WERI-Rb-1 (cell line): ENCODE measurements at places on chromosomes 5 and 9.

GRCh38 chr5:39430461-39430860 lies 5.7 kb upstream of the DAB2 start:
- no peak for DNase-seq

GRCh38 chr5:142358121-142358520 lies 33.3 kb upstream of the SPRY4 start:
- no peak for DNase-seq

DNA sequence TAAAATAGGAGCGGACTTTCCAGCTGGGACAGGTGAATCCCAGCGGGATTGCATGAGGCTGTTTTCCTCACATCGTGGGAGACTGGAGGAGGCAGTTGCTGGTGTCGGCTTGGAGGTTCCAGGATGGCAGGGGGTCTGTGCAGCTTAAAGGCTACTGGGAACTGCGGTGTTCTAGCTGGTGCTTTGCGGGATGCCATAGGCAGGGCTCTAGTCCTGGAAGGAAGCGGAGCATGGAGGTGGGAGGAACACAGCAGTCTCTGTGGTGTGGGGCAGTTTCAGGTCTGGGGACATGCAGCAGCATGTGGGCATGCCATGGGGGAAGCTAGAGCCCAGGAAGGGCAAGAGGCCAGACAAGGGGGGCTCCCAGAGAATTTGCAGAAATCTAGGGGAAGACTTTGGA lies 141.5 kb downstream of the NSG2 start:
- DNase-seq, result no peak

DNA sequence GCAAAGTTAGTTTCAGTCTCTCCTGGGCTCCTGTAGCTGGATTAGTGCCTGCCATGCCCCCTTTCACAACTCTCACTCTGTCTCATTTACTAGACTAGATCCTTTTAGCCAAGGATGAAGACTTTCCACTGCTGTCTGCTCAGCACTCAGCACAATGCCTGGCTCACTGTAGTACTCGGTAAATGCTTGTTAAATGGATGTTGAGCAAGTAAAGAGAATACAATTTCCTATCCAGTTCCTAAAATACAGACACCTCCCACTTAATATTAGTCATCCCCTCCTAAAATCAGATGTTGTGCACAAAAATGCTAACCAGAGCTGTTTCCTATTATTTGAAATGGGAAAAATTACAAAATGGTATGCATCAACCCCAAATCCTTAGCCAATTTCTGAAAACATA lies 195.8 kb downstream of the SREK1 start:
- DNase-seq, result no peak

DNA sequence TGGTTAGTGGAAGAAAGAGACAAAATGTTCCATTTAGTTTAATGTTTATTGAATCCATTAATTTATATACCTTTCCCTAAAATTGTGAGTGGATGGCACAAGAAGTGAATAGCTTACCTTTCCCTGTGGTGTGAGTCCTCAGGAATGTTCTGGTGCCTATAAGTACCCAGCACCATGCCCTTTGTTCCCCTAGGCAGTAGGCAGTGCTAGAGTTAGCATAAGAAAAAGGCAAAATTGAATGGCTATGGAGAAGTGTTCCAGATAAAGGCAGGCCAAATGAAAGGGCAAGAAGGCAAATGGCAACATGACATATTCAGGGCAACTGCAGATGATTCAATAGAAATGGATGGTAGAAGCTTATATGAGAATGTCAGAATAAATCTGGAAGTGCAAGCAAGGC lies 370.8 kb upstream of the PTGER4 start:
- no peak for DNase-seq

- DNase-seq, result peak; percentile 93
These were observed 3.8 kb downstream of the IER5L start for GRCh38 chr9:129174102-129174723.

- DNase-seq, result no peak
These were observed 4.5 kb downstream of the BRD9 start for GRCh38 chr5:887947-888637.

GRCh38 chr9:101485924-101486692 lies 47.5 kb upstream of the RNF20 start:
- DNase-seq, result peak; percentile 47

DNA sequence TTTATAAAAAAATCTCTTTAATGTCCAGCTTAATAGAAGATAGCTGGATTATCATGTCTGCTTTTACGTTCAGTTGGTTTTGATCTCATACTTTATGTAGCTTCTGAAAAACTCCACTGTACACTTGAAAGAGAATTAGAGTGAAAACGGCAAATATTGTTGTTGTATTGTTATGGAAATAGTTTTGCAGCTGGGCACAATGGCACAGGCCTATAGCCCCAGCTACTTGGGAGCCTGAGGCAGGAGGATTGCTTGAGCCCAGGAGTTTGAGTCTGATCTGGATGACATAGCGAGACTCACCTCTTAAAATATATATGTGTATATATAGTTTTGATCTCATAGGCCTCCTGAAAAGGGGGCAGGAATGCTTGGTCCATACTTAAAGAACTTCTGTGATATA lies 67.4 kb upstream of the PRRC1 start:
- DNase-seq, result no peak

- peak; percentile 71 for DNase-seq
These were observed at the start of gene RETREG1 for GRCh38 chr5:16616536-16617273. TSS of gene RETREG1 (minus strand) at chr5:16616997. CDS start at chr5:16616971, 26 bp downstream.

GRCh38 chr5:3225201-3225960 lies 370.3 kb upstream of the IRX1 start:
- no peak for DNase-seq

GRCh38 chr5:110150199-110150598 lies 460.5 kb downstream of the MAN2A1 start:
- no peak for DNase-seq

DNA sequence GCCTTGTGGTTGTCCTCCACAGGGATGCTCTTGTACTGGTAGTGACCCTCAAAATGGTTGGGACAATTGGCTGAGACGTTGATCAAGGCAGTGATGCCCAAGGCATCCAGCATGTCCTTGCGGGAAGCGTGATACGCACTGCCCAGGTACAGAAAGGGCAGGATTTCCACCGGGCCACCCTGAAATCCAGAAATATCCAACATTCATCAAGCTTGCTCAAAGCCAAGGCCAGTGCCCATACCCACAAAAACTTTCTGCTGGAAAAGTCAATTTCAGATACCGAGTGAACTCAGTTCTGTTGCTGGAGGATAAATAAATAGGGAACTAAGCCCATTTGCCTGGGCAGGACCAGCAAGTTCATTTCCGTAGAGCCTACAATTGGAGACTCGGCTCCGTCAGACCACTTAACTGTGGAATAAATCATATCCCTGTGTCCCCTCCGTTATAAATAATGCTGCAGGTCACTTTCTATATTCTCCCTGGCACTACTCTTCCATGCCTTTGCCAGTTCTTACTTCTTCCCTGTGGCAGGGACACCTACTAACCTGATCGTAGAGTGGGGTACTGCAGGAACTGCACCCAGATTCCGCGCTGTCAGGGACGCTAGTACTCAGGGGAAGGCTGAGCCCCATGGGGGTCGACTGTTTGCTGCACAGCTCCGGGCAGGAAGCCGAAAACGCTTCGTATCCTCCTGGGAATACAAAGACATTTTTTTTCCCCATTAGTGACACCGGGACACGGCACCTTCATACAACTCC lies 1.2 kb downstream of the DUSP1 start:
- no peak for DNase-seq

DNA sequence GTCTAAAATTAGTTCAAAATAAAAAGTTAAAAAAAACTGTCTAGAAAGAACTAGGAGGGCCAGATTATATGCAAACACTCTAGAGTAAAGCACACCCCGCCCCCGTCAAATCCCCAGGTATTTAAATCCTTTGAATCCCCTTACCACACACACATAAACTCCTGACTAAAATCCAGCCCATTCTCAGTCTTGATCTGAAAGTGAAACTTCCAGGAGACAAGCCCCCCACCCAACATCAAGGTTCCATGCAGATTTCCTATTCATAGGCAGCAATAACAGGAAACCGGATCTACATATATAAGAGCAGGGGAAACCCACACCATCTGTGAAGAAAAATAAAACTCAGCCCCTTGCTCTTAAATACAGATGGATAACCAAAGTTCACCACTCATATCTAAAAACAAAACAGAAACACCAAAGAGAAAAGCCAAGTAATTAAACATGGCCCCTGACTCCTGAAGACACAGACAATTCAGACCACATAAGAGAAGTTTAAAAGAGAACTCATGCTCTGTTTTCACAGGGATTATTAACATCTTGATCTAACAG lies 42.3 kb downstream of the MARCHF3 start:
- peak; percentile 15 for DNase-seq

GRCh38 chr5:123811831-123812230 lies 299.9 kb downstream of the CSNK1G3 start:
- no peak for DNase-seq

GRCh38 chr5:138610918-138611677 lies 35.9 kb upstream of the HSPA9 start:
- peak; percentile 81 for DNase-seq

DNA sequence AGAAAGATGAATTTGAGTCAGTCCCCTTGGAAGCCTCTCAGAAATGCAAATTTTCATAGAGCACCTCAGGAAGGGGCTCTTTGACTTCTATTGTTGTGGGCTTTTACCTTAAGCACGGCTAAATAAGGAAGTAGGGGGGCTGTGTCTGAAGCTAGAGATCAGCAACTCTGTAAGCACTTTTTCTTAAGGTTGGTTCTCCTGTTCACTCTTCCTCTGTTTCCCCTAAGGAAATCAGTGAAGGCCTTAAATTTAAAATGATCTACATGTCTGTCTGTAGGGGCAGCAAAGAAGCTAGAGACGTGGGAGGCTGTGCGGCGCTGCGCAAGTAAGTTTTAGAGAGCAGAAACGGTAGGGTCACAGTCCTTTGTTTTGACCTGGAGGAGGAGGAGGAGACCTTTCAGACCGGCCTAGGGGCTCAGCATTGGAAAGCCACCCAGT lies 1.2 kb upstream of the CDC14B start:
- DNase-seq, result no peak

- DNase-seq, result no peak
These were observed 33.5 kb downstream of the ANXA6 start for GRCh38 chr5:151123897-151124751.

DNA sequence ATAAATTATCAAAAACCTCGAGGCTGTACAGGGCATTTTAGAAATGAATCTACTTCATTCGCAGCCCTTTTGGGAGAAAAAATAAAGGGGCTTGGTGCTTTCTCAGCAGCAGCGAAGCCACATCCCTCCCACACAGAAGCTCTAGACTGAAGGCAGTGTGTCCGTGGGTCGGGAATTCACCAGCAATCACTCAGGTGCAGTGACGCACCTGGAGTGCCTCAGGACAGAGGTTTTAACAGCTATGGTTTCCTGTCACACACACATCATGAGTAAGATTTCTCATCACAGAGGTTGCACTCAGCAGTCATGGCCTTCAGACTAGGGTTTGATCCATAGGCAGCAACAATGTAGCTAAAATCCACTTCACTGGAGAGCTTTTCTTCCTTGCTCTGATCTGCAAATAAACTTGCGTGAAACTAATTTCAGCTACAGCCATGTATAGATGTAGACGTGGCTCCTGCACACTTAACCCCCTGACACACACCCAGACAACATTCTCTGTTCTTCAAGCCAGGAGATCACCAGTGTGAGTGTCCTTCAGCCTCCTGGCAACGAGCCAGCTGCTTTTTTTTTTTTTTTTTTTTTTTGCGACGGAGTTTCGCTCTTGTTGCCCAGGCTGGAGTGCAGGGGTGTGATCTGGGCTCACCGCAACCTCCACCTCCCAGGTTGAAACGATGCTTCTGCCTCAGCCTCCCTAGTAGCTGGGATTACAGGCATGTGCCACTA lies 34.8 kb downstream of the DYNC2I2 start:
- DNase-seq, result no peak

DNA sequence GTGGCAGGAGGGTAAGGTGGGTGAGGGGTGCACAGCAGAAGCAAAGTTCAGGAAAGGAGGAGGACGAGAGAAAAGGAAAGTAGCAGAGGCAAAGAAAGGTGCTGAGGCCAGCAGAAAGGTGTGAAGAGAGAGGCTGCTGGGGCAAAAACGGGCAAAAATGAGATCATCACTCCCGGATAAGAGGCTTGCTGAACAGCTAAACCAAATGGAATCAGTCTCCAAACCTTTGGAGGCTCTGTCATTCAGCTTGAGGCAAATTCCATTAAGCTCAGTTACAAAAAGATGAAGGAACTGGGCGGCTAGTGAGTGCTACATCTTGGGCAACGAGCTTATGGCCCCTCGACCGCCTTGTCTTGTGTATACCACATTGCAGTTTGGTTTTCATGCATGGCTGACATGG lies 136.4 kb downstream of the FSTL4 start:
- DNase-seq, result no peak

- peak; percentile 16 for DNase-seq
These were observed 589.4 kb downstream of the NR2F1-AS1 start for GRCh38 chr5:92991581-92992067.

DNA sequence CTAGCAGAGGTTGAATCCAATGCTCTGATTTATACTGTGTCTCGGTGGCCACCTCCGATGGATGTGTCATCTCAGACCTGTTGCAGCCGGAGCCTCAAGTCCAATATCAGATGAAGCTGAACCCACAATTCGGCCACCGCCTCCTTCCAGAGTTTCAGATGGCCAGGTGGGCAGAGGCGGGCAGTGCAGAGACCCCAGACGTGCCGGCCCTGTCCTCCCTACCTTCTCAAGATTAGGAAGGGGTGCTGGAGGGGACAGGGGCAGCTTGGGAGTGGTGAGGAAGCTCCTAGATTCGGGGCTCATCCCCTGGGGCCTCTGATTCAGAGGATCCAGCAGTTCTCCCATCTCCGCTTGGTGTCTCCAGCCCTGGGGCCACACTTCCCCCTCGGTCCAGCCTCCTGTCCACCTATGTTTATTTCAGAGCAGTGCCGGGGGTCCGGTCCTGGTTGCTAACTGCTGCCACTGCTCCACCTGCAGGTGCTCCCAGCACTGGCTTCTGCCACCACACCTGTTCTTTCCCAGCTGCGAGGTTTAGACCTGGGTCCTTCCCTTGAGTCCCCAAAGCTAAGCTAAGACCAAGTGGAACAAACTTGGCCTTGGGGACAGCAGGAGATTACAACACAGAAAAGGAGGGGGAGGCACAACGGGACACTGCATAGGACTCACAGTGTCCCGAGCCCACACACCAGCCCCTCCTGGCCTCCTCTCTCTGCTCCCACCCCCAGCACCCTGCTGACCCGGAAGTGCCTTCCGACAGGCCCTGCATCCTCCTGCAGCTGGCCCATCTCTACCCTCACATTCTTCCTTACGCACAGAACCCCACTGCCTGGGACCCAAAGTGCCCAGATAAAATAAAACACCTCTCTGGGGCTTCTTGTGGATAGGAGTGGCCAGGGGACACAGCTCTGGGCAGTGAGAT lies 81.6 kb downstream of the NTNG2 start:
- peak; percentile 53 for DNase-seq

- peak; percentile 25 for DNase-seq
These were observed 94.7 kb upstream of the OSMR start for GRCh38 chr5:38751103-38751502.

DNA sequence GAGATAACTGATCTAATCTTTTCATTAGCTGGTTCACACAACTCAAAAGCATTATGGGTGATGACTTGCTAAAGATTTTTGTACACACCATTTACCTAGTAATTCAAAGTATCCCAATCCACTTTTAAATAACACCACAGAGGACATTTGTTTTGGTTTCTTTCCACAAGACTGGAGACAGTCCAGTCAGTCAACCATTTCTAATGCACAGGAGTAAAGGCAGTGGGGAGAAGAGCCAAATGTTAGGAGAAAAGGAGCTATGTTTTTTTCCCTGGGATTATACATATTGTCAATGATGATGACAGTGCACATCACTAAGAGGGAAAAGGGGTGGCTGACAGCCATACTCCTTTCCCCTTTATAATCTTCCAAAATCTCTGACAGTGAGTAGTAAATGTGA lies 240.9 kb downstream of the GABRB2 start:
- DNase-seq, result no peak

- DNase-seq, result no peak
These were observed 41.0 kb downstream of the CCDC192 start for GRCh38 chr5:127744241-127744640.
